SK-N-DZ (cell line): ENCODE measurements at places on chromosomes 11 and 22.

GRCh38 chr11:57543593-57543992 is 6.2 kb downstream of the SMTNL1 start:
- no peak for DNase-seq

DNA sequence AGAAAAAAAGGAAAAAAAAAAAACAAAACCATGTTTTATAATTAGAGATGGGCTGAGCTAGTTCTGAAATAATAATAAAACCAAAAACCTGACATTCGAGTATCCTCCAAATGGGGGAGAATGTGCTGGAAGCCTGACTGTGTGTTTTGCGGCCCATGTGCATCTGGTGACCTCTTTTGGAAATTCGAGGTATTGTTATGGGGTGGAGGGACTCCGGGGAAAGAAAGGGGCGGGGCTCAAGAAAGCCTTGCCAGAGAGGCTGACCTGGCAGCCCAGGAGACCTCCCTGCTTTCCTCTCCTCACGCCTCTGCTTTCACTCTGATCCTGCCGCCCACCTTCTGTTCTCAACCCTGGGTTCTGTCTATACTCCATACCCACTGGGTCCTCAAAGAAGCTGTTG is 72.9 kb downstream of the CTTN start:
- peak; percentile 60 for DNase-seq

DNA sequence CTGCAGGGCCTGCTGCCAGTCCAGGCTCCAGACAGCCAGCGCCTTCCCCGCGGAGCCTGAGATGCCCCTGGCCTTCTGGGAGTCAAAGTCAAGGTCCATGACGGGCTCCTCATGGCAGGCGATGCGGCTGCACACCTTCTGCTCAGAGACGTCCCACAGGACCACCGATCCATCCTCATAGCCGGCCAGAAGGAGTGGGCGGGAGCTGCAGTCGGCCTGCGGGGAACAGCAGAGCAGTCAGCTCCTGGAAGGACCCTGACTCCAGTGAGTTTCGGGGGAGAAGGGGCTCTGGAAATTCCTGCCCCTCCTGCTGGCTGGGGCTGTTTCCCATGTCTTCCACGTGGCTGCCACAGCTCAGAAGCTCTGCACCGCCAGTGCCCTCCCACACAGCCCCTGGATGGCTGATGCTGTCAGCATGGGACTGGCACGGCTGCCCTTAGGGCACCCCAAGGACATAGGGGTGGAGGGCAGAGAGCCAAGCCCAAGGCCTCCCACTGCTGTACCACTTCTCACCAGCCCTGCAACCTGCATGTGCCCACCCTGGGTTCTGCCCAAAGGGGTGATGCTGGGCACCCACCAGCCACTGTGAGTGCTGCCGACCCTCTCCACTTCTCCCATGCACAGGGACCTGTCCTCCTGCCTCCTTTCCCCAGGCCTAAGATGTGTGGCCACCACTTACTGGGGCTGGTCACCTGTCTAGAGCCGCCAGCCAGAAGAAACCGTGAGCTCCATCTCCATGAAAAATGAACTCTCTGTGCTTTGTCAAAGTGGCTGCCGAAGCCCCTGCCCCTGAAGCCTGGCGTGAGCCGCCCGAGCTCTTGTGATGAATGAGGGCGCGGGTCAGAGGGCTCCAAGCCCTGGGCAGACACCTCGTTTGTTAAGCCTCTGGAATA is 41.7 kb downstream of the TBX1 start:
- DNase-seq = no peak

DNA sequence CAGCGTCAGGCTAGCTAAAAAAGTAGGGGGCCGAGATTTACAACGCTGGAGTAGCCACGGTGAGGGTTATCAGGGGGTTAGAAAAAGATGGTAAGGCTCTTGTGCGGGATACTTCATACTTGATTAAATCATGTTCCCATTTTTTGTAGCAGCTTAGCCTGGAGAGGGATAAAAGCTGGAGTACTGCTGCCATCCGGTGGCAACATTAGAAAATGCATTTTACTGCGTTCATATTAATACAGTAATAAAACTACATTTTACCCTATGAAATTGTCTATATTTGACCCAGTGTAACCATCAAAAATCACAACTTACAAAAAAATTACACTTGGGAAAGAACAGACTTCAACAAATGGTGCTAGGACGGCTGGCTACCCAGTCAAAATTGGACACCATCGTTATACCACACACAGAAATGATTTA is 17.3 kb downstream of the RPUSD4 start:
- DNase-seq = peak; percentile 27

DNA sequence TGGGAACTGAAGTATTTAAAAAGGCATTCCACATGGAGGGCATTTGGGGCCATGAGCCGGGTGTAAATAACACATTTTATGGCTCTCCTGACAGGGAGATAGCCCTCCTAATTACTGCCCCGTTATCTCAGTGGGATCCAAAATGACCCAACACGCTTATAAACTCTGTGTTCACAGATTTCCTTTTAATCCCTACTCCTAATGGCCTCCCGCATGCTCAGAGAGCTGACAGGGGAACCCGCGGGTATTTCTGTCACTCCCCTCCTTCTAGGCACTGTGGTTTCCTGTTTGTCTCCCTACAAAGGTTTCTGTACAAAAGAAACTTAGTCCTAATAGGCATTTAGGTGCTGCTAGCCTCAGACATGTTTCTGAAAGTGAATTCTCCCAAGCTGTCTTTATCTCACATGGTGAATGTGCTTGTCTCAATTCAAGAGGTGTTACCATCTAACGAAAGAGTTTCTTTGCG is 202.8 kb upstream of the SEZ6L start:
- no peak for DNase-seq

DNA sequence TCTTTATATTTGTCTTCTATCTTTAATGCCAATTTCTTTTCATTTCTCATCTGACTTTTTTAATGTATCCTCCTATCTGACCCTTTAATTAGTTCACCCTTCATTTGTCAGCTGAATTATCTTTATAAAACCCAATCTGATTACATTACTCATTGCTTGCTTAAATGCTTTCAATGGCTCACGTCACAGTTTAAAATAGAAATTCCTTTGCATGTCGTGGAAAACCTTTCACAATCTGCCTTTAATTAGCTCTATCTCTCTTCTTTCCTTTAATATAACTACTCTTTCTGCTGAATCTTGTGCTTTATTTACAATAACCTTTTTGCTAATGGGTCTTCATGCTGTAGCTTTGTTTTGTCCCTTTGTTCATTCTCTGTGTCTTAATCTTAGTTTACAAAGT is 125.7 kb downstream of the DYNC2H1 start:
- no peak for DNase-seq
